Lung microvascular endothelial cell (primary cell): ENCODE measurements at places on chromosomes 6 and 20. TPM values are rescaled to one million over a fixed set of nuclear protein-coding genes. Genes with fewer than 3 reads are reported as not detected.

DNA sequence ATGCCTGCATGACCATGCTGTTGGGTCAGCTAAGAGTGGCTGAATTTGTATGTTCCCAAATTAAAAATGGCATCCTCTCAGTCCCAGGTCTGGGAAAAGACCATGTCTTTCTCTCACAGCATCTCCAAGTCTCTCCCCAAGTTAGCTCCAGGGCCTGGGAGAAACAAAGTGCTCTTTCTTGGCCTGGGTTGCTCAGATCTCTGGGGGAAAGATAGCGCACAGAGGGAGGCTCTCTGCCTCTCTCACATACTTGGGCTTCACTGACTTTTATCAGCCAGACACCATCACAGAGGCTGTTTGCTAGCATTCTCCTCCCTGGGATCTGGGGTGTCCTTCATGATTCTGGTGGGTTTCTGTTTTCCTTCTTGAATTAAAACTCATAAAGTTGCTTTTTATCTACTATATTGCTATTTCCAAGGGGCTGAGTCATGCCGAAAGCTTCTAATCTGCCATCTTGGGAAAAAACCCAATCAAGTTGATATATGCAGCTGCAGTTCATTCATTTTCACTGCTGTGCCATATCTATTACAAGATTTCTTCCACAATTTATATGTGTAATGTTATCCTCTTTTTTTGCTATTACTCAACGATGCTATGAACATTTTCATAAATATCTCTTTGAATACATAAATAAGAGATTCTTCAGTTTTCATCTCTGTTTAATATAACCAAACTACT is 190.2 kb downstream of the MOXD1 start:
- no peak for DNase-seq

The SERINC3 gene
- 87.0 and 130 TPM in 2 replicates for total RNA-seq

DNA sequence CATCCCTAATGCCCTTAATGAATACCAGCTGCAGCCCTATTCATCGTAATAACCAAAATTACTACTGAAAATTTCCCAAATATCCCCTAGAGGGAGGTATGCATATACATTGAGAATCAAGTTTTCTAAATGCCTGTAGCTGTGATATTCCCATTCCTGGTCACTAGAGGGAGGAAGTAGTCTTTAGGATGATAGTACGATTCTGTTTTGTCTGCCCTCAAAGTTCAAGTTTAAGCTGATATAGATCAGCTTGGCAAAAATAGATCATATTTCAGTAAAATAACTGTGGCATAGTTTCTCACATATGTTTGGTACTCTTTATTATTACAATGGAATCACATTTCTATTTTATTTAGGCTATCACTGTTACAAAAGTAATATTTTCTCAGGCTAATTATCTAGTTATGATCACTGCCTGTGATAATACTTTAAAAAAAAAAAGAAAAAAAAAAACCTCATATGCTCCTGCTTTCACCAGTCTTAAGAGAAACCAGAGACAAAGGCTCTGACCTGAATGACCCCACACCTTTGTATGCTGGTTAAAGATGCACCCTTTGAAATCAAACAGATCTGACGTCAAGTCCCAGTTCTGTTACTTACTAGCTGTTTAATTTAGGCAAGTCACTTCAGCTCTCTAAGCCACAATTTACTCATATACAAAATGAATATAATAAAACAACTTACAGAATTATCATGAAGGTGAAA is 11.0 kb downstream of the TSPYL1 start:
- DNase-seq = peak; percentile 80

DNA sequence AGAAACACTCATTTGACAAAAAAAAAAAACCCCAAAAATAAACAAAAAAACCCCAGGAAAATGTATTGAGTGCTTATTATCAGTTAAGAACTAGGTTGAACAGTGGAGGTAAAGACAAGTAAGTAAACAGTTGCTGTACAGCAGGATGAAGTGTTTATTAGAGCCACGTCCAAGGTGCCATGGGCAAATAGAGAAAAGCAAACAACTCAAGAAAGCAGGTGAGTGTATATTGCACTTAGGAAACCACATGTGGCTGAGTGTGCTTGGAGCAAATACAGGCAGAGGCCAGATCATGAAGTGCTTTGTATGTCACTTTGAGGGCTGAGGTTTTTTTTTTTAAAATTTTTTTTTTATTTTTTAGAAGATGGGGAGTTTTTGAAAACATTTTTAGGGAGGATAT is 98.3 kb downstream of the MACROD2 start:
- no peak for DNase-seq

DNA sequence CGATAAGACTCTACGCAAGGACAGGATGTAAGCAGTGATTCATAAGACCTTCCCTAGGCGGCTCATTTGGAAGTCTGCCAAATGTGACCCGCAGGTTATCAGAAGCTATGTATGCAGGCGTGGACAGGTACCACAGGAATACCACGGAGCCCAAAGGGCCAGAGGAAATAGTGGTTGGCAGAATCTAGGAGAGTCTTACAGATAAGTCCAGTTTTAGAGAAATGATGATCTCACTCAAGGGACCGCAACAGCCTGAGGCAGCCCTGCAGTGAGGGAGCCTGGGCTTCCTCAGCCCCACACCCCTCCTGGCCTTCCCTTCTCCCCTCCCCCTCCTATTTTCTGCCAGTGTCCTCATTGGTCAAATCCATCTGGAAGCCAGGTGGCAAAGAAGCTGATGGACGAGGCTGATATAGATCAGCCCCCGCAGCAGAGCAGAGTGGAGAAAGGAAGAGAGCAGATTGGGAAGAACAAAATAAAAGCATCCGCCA is 110.6 kb downstream of the FNDC1 start:
- DNase-seq = no peak

GRCh38 chr20:51087266-51087665 is 64.4 kb upstream of the KCNG1 start:
- no peak for DNase-seq

DNA sequence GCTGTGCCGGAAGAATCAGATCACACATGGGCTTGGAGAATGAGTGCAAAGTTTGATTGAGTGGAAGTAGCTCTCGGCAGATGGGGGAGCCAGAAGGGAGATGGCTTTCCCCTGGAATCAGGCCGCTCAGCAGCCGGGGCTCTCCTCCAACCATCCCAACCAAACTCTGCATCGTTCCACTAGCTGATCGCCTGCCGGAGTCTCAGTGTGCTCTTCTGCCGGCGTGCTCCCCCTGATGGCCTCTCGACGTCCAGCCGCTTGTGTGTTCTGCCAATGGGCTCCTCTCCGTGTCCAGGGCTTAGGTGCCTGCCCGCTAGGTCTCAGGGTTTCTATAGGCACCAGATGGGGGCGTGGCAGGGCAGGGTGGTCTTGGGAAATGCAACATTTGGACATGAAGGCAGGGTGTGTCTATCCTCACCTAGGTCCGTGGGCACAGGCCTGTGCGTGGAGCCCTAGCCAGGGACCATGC is 4.9 kb upstream of the BIRC7 start:
- peak; percentile 81 for DNase-seq

- no peak for DNase-seq
These were observed 29.9 kb downstream of the RSPO4 start for GRCh38 chr20:972256-972655.

- DNase-seq = peak; percentile 59
These were observed 71.3 kb downstream of the SULF2 start for GRCh38 chr20:47713878-47714450.

GRCh38 chr20:39983183-39983582 is 705.9 kb downstream of the MAFB start:
- no peak for DNase-seq

The CDH4 gene
- total RNA-seq = under 0.01 TPM in 2 replicates

DNA sequence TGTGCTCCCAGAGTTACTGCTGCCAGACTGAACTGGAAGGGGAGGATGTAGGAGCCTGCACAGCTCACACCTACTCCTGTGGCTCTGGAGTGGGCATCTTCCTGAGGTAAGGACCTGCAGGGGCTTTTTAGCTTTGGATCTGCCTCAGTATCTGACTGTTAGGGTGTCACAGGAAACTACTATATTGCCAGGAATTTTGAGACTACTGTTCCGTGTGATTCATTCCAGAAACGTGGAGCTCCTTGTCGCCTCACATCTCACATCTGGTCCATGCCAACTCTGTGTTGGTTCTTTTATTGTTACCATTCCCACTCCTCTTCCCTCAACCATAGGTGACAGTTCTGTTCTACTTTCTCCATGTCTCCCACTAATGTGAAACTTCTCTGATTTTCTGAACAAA is 34.1 kb downstream of the PRPH2 start:
- DNase-seq = no peak

- DNase-seq = no peak
These were observed 105.8 kb downstream of the EPM2A start for GRCh38 chr6:145629478-145629877.

DNA sequence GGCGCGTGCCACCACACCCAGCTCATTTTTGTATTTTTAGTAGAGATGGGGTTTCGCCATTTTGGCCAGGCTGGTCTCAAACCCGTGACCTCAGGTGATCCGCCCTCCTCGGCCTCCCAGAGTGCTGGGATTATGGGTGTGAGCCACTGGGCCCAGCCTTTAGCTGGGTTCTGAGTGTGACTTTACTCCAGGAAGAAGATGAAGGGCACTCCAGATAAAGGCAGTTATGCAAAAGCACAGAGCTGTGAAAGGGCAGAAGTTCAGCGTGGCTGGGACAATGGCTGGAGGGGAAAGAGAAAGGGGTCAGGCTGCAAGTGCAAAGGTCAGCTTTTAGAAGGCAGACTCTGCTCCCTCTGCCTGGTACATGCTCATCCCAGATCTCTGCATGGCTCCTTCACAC is 39.7 kb downstream of the MAP3K5 start:
- no peak for DNase-seq

GRCh38 chr6:146905181-146905704 is 299.0 kb upstream of the STXBP5 start:
- DNase-seq = peak; percentile 68

GRCh38 chr20:49328790-49329189 is 50.9 kb upstream of the ZNFX1 start:
- no peak for DNase-seq

- DNase-seq = peak; percentile 69
These were observed 5.1 kb upstream of the TMEM181 start for GRCh38 chr6:158554611-158555361.

DNA sequence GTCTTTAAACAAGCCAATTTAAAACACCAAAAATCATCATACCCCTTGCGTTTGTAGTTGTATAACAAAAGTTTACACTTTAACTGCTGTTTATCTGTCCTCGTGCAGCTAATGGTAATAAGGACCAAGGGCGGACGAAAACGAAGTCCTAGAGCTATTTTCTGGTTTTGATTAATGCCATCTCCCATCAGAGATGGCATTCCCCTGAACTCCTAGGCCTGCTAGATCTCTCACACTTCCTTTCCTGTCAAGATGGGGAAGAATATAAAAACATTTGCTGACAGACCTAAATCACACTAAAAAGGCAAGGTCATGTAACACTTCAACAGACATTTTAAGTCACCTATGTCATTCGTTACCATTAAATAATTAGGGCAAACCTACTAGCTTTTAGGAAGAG is 9.5 kb downstream of the DEK start:
- no peak for DNase-seq

GRCh38 chr6:145929037-145929633 is 35.0 kb downstream of the SHPRH start:
- DNase-seq = peak; percentile 69

GRCh38 chr20:49624317-49624716 is 56.4 kb upstream of the PTGIS start:
- DNase-seq = no peak
